ENCODE measurements at places on chromosomes 6 and 20.

GRCh38 chr20:31819083-31819784 lies at the start of gene MYLK2:
TSS of gene MYLK2 (plus strand) at chr20:31819356. CDS start at chr20:31819581, 225 bp downstream.
- no peak for DNase-seq

DNA sequence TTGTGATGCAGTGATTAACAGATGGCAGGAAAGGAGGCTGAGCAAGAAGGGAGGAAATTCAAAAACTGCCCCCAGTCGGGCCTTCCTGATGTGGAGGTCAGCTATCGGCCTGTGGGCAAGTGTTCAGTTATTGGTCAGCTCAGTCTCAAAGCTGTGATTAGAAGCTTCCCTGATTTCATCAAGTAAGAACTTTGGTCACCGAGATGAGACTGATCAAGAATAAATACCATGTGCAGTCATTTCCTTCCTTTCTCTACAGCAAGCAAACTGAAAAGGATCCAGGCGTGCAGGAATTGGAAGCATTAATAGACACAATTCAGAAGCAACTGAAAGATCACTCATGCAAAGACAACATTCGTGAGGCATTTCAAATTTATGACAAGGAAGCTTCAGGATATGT lies 69.7 kb downstream of the EFHC1 start:
- no peak for DNase-seq

DNA sequence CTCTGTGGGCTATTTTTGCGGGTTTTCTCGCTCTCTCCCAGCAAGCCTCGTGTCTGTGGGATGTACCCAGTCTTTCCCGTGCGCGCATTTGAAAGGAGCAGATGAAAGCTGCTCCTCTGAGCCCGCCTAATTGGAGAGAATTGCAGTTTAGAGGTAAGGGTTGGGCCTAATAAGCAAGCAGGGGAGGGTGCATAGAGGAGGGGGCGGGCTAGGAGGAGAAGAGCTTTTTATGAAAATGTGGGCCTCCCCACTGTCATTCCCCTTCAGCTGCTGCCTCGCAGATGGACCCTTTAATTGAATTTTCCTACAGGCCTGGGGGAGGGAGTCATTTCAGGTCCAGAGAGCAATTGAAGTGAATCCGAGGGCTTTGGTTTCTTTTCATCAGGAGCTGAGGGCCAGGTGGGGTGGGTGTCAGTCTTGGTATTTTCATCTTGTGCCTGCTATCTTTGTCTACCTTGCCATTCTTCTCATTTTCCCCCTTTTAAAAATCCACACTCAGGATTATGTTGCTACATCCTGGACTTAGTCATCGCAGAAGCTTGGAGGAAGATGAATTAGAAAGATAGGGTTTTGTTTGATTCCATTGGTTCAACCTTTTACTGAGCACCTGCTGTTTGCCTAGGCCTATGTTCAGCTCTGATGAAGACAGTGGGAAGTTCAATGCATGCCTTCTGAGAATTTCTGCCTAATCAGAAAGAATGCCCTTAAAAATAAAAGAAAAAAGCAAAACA lies 423.4 kb downstream of the CD83 start:
- DNase-seq = no peak

- DNase-seq = no peak
Observed at GRCh38 chr6:144066741-144067484, 28.5 kb downstream of the SF3B5 start.

- DNase-seq = no peak
Observed at GRCh38 chr6:38497546-38497945, 142.2 kb downstream of the BTBD9 start.

GRCh38 chr6:155717374-155717773 lies 261.7 kb upstream of the NOX3 start:
- no peak for DNase-seq

DNA sequence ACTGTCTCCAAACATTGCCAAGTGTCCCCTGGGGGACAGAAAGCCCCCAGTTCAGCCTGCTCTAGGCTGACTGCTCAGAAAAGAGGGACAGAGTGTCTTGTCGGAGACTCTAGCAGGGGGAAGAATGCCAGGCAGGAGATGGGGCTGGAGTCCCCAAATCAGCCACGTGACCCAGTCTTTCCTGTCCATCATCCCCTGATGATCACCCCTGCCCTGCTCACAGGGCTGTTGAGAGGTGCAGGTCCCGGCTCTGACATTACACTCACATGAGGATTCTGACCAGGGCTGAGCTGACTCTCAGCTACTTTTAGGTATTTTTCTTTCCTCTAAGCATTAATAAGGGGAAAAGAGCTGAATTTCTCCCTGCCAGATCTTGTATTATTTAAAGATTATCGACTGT lies 115.8 kb downstream of the SULF2 start:
- no peak for DNase-seq

DNA sequence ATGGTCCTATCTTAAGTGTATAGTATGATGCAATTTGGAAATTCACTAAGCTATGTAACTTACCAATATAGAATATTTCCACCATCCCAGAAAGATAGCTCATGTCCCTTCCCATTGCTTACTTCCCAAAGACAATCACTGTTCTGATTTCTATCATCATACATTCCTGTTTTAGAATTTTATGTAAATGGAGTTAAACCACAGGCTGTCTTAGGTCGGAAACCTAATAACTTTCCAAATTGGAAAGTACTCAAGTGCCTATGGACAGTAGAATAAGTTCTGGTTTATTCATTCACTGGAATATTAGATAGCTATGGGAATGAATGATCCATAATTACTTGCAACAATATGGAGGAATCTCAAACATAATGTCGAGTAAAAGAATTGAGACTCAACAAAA lies 20.1 kb downstream of the ENPP3 start:
- no peak for DNase-seq

DNA sequence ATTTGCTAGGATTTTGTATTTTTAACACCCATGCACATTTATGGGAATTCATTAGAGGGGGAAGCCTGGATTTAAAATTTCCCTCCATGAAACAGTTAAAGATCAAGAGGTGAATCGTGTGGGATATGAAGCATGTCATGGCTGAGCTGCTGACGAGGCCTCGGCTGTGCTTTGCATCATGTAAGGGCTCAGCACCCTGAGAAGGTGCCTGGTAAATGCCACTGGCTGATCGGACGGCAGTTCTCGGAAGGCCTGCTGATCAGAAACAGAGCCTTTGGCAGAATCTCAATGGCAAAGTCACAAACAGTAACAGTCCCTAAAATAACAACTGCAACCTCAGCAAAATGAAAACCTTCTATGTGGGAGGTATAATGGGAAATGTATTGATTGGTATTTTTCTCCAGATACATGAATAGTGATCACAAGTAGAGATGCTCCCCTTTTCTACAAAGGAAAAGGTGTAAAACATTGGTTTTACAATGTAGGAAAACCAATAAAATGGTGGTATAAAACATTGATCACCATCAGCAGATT lies 53.0 kb upstream of the FUCA2 start:
- DNase-seq = no peak

DNA sequence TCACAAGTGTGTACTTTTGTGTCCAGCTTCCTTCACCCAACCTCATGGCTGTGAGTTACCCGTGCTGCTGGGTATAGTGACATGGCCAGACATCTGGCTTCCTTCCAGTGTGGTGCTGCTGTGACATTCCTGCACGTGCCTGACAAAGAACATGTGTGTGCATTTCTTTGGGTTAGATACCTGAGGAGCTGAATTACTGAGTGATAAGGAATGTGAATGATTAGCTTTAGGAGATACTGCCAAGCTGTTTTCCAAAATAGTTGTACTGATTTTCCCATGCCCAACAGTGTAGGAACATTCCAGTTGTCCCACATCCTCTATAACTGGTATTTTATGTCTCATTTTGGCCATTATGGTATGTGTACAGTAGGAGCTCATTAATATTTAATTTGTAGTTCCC lies 132.5 kb downstream of the PREX1 start:
- no peak for DNase-seq

GRCh38 chr6:46059608-46060007 lies 43.9 kb upstream of the CLIC5 start:
- DNase-seq = no peak

DNA sequence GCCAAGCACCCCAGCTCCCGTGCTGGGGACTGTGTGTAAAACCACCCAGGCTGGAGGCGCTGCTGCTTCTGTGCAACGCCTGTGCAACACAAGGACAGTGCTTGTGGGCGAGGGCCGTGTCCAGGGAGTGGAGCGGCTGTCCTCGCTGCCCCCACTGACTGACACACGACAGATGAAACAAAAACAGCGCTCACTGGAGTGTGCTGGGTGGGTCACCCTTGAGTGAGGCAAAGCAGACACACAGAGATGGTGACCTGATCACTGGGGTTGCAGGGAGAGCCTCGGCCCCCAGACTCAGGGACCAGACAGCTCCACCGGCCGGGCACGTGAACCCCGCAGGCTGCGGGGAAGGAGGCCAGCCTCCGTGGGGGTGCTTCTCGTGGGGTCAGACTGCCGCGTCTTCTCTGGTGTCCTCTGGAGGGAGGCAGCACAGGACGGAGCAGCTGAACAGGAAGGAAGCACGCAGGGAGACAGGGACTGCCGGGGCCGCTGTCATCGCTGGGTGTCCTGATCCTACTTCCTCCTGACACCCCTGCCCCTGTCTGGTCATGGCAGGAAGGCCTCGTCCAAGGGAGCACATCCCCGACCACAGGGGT lies 75.9 kb upstream of the CST7 start:
- DNase-seq = no peak

- no peak for DNase-seq
Observed at GRCh38 chr6:109428889-109429477, 11.4 kb downstream of the PPIL6 start.

DNA sequence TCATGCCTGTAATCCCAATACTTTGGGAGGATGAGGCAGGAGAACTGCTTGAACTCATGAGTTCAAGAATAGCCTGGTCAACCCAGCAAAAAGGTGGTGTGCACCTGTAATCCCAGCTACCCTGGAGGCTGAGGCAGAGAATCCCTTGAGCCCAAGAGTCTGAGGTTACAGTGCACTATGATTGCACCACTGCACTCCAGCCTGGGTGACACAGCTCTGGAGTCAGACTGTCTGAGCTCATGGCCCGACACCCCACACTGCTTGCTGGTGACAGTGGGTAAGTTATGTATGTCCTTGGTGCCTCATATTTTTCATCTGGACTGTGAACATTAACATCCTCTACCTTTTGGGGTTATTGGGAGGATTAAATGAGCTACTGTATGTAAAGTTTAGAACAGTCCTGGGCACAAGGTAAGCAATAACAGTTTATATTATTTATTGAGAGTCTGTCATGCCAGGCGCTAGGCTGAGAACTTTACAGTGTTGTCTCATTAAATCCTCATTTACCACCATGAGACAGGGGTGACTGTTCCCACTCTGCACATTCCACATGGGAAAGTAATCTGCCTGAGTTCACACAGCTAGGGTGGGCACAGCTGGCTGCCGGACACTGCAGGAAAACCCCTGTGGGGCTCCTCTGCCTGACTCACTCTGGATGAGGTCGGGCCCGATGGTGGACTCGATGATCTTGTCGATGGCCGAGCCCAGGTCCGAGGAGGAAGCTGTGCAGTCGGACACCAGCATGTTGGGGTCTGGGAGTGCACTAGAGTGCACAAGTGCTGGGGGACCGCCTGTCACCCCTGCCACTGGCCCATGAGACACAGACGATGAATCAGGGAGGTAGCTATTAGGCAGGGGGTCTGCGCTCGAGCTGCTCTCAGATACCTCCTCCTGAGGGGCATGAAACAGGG lies 2.9 kb downstream of the ZNF335 start:
- no peak for DNase-seq

DNA sequence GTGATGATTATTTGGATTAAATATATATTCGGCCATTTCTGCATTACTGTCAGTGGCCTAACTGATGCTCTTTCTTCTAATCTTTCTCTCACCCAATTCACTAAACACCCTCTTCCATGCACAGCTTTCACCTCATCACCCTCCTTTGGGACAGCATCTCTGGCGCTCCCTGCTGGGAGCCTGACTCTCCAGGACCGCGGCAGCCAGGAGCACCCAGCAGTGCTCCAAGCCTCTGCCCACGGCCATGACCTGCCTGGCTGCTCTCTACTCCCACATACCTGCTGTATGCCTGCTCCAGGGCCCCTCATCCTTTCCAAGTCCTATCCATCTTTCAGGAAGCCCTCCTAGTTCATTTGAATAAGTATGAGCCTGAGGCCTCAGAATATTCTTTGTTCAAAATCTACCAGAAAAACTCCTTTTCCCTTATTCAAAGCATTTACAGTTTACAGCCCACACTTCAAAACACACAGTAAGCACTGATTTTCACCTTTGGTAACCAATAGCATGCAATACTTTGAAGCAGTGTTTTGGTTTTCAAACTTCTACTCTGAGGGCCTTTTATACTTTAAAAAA lies 15.2 kb downstream of the CTCFL start:
- no peak for DNase-seq

All from iPS DF 6.9 (cell line).